ENCODE measurements at places on chromosomes 6 and 20.

DNA sequence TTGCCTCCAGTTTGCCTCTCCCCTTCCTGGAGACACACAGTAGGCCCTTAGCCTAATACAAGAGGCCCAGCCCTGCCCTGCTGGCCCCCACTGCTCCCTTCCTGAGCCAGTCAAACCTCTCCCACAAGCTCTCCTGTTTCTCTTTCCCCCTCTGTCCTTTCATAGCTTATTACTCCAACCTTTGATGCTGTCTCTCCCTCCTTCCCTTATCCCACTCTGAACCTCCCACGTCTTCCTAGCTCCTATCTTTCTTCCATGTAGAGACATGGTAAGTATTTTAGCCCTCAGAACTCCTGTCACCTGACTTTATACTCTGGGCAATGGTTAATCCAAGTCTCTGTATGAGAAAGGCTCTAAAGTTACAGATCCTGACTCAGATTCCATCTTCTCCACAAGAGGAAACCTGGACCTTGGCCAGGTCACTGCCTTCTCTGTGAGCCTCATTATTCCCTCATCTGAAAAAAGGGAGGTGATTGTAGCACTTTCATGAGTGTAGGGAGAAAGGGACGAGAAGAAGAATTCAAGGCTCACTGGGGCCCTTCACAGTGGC is 6.7 kb downstream of the TGIF2 start:
- DNase-seq = no peak

DNA sequence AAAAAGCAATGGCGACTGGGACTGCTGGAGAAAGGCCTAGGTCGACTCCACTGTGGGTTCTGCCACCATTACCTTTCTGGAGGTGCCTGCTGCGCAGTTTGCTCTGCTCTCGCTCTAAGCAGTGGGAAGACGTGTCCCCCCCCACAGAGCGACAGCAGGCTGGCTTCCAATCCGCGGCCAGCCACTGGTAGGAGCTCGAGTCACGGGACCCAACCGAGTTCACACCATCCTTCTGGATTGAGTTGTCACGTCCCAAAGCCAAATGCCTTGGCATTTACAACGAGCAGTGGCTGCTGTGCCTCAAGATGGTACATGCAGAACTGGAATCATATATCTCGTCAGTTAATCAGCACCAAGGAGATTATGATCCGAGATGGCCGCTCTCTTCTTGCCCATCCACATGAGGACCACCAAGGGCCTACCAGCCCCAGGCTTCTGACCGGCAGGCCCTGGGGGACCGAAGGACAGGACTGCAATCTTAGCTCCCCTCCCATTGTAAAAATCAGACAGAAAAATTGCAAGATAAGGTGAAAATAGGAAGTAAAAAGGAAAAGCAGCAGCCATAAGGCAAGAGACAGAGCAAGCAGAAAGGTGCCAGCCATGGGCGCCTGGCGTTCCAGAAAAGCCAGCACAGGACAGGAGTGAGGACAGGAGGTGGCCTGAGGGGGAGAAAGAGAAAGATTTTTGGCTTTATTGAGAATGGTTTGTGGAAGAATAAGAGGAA is 74.4 kb downstream of the TRAM2 start:
- no peak for DNase-seq

DNA sequence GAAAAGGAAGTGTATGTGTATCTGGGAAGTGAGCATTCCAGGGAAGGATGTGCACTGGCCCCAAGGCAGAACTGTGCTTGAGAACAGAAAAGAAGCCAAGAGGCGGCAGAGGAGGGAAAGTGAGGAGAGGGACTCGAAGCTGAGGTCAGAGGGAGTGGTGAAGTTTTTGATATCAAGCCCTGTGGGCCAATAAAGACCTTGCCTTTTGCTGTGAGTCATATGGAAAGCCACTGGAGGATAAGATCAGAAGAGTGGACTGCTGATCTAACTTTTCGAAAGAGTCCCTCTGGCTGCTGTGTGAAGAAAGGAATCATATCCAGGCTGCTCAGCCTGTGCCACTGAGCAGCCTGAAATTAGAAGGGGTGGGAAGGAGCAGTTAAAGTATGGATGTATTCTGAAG is 99.4 kb downstream of the EYA4 start:
- DNase-seq = no peak

- DNase-seq = no peak
These were observed 49.7 kb upstream of the NAA20 start for GRCh38 chr20:19967445-19967844.

DNA sequence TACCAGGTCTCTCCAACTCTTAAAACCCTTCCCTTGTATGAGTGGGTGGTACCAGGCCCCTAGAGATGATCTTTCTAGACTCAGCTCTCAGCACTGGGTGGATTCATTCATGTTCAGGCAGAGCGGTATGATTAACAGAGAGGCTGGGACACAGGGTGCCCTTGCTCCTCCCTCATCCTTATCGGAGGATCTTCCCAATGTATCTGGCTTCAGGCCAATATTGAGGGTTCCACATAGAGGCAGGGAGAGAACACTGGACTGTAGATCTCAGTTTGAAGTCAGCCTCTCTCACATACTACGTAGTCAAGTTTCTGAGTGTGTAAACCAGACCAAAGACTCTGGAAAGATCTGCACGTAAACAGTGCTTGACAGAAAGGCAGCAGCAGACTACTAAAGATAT is 366.2 kb downstream of the DHX35 start:
- DNase-seq = no peak

DNA sequence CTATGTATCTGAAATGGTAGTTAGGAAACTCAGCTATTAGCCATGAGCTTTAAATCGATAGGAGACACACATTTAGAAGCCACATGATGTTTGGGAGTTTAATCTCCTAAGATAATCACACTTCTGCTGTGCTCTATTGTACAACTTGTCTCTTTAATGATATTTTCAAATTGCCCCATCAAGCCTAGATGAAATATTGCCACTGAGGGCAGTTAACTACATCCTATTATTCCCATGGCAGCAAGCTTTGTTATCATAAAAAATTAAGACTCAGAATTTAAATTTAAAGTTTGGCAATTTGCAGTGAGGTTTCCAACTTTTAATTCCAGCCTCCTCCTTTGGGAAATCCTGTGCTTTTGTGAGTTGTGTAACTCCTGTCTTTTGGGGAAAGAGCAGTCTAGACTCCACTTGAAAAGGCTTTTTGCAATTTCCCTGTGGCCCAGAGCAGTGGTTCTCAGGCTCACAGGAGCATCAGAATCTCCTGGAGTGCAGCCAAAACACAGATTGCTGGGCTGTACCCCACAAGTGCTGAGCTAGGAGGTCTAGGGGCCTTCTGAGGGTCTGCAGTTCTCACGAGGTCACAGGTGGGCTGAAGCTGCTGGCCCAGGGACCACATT is 792.4 kb downstream of the QKI start:
- no peak for DNase-seq

- no peak for DNase-seq
These were observed 103.1 kb upstream of the SPACA1 start for GRCh38 chr6:87944541-87944954.

DNA sequence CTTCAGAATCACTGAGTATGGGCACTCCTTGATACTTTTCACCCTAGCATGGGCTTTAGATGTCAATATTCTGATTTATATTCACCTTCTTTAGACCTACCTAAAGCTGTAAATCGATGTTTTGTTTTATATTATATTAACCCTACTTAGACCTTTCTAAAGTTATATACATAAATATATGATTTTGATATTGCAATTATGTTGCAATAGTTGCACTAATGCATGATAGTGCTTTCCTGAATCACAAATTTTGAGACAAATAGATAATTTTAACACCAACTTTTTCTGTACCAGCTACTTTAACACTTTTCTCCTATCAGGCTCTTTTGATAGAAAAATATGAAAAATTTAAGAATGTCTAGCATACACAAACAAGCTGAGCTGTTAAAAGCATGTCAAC is 34.0 kb upstream of the JAG1 start:
- DNase-seq = no peak

DNA sequence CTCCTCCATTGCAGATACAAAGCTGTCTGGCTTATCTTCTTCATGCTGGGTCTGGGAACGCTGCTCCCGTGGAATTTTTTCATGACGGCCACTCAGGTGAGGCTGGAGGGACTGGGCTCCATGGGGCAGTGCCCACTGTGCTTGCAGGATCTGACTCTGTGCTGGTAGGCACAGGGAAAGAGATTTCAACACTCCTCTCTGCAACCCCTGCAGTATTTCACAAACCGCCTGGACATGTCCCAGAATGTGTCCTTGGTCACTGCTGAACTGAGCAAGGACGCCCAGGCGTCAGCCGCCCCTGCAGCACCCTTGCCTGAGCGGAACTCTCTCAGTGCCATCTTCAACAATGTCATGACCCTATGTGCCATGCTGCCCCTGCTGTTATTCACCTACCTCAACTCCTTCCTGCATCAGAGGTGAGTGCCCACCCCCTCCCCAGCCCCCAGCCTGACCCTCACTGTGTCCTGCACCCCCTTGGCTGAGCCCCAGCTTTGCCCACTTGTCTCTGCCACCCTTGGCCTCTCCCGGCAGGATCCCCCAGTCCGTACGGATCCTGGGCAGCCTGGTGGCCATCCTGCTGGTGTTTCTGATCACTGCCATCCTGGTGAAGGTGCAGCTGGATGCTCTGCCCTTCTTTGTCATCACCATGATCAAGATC is 6.1 kb downstream of the SLC29A1 start:
- no peak for DNase-seq

GRCh38 chr6:10268111-10268510 is 146.8 kb downstream of the TFAP2A start:
- DNase-seq = no peak

- DNase-seq = no peak
These were observed 150.5 kb upstream of the PTPN1 start for GRCh38 chr20:50359607-50360217.

DNA sequence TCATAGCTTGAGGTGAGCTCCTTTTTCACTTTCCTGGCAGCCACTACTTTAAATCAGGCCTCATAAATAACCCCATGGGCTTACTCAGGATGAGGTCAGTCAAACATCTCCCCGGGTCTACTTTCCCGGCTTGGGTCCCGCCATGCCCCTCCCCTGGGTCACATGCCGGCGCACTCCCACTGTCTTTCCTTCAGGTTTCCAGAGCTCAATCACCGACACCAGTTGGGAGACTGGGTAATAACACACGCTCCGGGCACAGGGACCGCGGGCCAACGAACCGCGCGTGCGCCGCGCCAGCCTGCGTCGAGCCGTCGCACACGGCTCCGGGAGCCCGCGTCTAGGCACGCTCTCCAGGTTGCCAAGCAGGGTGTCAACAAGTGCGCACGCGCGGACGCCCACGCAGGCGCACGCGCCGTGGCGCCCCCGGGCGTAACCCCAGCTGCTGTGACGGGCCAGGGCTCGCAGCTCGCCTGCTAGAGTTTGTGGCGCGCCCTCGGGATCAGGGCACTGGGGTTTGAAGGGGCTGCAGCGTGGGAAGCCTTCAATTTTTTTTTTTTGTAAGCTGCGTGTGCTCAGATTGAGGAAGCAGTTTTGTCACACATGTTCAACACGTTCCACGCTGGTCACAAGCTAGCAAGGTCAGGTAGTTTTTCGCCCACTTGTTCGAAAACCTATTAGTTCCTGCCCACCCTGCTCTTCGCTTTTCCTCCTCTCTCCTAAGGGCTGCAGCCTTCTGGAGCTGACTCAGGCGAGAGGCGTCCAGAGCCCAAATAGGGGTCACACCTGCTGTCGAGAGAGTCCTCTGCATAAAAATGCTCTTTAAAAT is 31.8 kb downstream of the TFAP2B start:
- no peak for DNase-seq

GRCh38 chr6:54076159-54076789 is 35.0 kb upstream of the MLIP start:
- DNase-seq = no peak

DNA sequence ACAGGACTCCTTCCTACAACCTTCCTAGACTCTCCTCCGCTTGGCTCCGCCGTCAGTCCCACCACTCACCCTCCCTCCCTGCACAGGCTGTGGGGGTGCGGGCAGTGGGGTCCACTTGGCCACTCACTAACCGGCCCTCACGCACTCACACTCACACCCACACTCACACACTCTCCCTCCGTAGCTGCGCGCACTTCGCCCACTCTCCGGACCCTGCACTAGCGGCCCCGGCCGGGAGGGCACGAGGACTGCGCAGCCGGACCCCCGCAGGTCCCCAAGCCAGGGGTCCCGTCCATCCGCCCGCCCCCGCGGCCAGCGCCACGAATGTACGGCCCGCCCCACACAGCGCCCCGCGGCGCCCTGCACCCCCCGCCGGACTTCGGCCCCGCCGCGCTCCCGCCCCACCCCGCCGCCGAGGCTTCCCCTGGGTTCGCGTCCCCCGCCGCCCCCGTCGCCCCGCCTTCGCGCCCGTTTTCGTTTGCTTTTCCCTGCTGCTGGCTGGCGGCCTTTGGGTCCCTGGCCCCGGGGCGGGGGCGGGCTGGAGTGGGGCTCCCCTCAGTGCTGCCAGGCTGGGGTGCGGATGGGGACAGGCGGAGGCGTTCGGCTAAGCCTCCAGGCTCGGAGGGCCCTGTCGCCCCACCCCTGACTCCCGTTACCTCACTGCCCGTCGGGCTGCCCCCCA is 23.0 kb upstream of the SLC22A7 start:
- peak; percentile 77 for DNase-seq

- no peak for DNase-seq
These were observed 157.4 kb downstream of the PKHD1 start for GRCh38 chr6:51929934-51930574.

- no peak for DNase-seq
These were observed 117.8 kb upstream of the ESR1 start for GRCh38 chr6:151689499-151690201.

- no peak for DNase-seq
These were observed 245.1 kb downstream of the ERMARD start for GRCh38 chr6:169996378-169997051.

- no peak for DNase-seq
These were observed 382.3 kb downstream of the ESR1 start for GRCh38 chr6:152189736-152190135.

GRCh38 chr6:61622601-61623000 is 663.4 kb downstream of the KHDRBS2 start:
- no peak for DNase-seq

GRCh38 chr20:63703471-63703975 is 4.3 kb downstream of the ARFRP1 start:
- DNase-seq = no peak

All from liver (tissue), 10 donors.